ENCODE measurements at places on chromosomes 6 and 20.

- no peak for DNase-seq
These were observed 295.4 kb downstream of the TFAP2C start for GRCh38 chr20:56924292-56925081.

GRCh38 chr6:11722220-11722619 lies 56.4 kb downstream of the ADTRP start:
- no peak for DNase-seq

DNA sequence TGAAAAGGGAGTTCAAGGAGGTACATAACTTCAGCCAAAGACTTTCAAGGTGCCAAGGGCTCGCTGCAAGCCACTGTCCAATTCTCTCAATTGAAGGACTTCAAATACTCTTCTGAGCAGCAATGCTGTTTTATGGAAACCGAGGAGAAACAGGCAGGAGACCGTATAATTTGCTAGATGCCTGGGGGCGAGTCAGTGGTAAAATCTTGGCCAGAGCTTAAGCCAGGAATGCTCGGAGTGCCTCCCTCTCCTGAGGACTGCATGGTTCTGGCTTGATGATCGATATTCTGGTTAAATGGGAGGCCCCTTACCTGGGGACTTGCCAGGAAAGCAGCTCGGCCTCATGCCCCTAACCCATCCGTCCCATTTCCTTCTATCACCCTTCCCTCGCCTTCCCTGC lies 35.8 kb upstream of the NOP56 start:
- no peak for DNase-seq

DNA sequence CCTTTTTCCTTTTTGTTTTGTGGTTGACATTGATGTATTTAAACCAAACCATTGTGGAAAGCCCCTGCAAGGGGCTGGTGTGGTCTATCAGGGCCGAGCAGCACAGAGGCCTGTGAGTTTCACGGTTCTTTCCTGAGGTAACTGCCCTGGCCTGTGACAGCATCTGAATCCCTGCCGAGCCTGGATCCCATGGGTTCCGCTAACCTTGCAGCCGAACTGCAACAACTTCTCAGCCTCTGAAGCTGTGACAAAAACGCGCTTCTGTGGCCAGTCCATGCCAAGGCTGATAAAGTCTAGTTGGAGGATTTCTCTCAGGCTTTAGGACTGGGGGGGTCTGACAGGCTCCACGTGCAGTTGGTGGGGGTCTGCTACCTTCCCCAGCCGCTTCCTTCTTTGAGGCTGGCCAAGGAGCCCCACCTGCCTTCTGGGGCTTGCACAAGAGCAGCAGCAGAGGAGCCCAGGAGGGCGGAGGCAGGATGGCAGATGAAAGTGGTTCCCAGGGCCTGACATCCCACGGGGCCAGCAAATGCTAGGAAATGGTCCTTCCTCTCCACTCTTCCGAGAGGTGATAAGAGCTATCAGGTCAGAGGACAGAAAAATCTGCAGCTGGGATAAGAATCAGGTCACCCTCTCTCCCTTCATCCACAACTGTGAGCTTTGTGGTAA lies 150.9 kb downstream of the PREX1 start:
- no peak for DNase-seq

DNA sequence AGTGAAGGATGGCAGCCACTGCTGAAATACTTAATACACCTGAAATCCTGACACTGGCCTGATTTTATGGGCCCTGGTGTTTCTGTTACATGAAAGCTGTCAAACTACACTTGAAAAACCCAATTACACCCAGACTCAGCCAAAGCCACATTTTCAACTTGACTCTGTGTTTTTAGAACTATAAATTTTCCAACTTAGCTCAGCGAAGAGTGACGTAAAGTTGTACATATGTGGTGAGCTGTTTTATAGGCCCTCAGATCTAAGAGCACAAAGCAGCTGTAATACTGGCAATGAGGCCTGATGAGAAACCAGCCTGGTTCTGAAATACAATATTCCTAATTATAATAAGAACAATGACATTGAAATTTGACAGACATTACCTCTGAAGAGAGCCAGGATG lies 18.6 kb downstream of the SCML4 start:
- no peak for DNase-seq

DNA sequence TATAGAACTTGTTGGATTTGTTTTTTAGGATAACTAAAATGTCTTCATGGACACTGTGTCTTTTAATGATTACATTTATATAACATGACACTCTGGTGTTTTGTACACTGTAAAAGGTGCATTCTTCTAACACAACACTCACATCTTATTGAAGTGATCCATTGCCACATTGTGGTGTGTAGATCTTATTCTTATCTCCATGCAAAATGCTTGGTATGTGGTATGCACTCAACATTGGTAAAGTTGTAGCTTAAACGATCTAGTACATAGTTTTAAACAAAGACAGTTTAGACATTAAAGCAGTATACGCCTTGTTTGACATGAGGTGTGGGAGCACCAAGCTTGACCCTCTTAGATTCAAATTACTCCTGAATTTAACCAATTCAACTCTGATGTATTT lies 84.7 kb downstream of the SASH1 start:
- no peak for DNase-seq

GRCh38 chr6:134663800-134664535 lies 285.9 kb downstream of the ALDH8A1 start:
- DNase-seq = no peak

- DNase-seq = peak; percentile 42
These were observed 19.5 kb downstream of the ZNF311 start for GRCh38 chr6:28985462-28986164.

GRCh38 chr20:60649541-60649940 lies 602.5 kb upstream of the CDH4 start:
- DNase-seq = no peak

- no peak for DNase-seq
These were observed 14.1 kb upstream of the TENT5A start for GRCh38 chr6:81766482-81767069.

DNA sequence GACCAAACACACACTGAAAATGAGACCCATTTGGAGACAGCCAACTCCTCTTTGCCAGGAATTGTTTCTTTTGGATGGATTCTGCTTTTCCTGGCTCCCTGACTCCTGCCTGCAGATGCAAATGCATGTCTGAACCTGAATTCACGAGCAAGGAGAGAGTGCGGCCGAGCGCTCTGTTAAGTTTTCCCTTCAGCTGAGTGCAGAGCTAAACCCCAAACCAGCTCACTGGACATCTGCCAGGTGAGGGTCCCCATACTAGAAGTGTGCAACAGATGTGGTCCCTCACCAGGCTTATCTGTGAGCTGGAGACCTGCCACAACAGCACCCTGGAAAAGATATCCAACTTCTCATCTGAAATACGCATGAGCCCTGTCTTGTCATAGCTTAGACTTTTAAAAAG lies 59.0 kb downstream of the CD164 start:
- DNase-seq = no peak

- no peak for DNase-seq
These were observed 93.4 kb downstream of the SLC22A23 start for GRCh38 chr6:3363296-3364025.

GRCh38 chr6:45687570-45687969 lies 309.8 kb upstream of the SUPT3H start:
- DNase-seq = no peak

DNA sequence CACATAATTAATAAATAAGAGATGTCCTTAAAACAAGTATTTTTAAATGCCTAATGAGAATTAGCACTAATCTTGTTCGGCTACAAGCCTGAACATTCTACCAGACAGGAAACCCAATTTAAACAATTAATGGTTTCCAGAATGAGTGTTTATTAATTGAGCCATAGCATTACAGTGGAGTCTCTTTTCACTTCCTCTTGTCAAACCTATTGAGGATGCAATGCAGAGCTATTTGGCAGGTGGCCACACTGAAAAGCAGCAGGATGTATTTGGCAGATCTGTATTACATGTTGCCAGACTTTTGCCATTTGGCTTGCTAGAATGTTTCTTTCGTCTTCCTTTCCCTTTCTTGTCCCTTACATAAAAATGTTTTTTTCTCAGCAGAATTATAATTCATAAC lies 475.2 kb upstream of the MARCKS start:
- DNase-seq = peak; percentile 19

DNA sequence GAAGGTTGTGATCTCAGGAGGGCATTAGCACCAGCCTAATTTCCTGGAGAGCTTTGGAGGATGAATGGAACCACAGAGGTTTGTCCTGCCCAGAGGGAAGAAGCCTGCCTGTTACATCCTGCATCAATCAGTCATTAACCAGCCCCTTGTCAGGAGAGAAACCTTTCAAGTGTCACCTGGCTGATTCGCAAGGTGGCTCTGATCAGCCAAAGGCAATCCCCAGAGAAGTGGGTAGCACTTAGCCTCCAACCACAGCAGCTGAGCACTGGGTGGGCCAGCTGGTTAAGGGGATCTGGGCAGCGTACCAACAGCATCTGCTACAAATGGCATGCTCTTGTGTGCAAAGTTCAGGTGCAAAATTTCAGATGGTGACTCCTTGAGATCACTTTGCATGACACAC lies 26.9 kb downstream of the ANKEF1 start:
- DNase-seq = peak; percentile 65

DNA sequence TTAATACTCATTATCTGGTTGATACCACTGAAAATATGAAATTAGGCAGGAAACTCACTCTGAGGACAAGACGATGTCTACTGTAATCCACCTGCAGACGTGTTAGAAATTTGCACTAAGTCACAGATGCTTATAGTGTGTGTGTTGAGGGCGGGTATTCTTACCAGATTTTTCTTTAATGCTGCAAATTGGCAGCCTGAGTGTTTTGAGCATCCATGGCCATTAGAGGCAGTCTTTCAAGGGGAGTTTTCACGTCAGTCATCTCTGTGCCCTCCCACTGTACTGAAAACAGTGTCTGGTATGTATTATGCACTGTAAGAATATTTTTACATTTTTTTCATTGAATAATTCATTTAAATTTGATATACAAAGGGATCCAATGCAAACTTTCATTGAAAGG lies 266.5 kb upstream of the QKI start:
- no peak for DNase-seq
